ENCODE measurements at places on chromosomes 12 and 14.

GRCh38 chr14:67400434-67400833 is 11.5 kb downstream of the PLEK2 start:
- DNase-seq = no peak

DNA sequence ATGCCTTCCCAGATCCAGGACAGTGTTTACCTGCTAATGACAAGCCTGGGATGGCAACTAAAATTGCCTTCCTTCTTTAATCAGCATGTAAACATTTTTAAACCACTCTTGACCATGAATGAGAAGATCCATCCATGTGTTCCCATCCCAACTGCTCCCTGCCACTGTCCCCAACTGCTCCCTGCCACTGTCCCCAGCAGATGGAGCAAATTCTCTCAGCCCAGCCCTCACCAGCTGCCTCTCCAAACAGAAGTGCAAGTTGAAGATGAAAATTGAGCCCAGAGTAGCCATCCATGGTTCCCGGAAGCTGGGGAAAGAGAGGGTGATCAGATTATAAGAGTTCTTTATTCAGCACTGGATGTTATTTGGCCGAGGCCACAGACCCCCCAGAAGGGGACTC is 133.1 kb downstream of the SLC15A4 start:
- DNase-seq = no peak

GRCh38 chr12:131367983-131368667 is 342.8 kb upstream of the SFSWAP start:
- no peak for DNase-seq

- DNase-seq = no peak
Measured at GRCh38 chr14:99351166-99352007, 79.4 kb upstream of the BCL11B start.

DNA sequence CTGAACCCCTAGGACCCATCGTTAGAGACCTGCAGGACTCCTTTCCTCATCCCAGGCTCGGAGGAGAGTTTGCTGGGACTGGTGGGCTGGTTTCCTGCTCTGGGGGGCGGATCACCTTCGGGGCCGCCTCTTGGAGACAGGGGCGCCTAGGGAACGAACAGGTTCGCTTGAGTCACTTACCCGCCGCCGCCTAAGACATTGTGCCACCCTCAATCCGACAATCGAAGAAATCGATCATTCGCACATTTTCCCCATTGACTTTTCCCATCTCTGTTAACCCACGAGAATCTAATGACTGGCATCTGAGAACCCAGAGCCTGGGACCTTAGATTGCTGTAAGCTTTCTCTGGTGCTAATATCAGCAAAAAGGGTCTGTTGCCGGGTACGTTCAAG is 322 bp downstream of the SLC39A9 start:
- no peak for DNase-seq

- DNase-seq = no peak
Measured at GRCh38 chr12:12747278-12747677, 30.1 kb downstream of the CDKN1B start.

- DNase-seq = no peak
Measured at GRCh38 chr12:51888316-51889215, 663 bp downstream of the ANKRD33 start.

DNA sequence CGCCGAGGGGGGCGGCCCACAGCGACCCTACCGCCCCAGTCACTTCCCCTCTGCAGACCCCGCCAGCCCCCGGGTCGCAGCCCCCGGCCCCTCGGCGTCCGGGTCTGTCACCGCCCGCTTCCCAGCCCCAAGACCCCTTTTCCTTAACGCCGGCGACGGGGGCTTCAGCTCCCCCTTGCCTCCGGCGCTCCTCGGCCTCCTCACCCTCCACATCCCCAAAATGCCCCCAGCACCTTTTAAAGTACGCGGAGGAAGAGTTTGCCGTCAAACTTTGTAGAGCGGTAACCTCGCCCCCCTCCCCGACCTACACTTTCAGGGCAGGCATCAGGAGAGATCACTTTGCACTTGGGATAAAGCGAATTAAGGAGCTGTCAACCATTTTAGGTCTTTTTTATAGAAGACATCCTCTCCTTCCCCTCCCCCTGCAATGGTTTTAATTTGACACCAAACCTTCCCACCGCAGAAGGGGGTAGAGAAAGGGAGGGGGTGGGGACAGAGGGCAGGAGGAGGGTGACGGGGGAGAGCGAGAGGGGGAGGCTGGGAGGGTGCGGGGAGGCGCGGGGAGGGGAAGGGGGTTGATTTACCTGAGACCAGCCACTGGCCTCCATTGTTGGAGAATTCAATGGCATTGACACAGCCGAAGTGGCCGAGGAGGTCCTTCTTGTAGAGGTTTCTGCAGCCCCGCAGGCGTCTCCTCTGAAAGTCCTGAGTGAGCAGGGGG is 578 bp downstream of the DCAF5 start:
- DNase-seq = no peak

DNA sequence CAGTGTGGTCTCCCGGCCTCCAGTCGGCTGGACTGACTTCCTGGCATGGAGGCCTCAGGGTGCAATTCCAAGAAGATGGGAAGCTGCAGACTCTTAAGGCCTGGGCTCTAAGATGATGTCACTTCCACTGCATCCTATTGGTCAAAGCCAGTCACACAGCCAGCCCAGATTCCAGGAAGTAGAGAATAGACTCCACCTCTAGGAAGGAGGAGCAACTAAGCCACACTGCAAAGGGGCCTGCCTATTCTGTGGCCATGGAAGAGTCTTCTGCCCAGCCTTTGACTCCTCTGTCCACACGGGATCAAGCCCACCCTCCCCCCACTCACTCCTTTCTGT is 103.9 kb upstream of the RFLNA start:
- DNase-seq = no peak

GRCh38 chr14:77508876-77509275 is 10.3 kb upstream of the ISM2 start:
- no peak for DNase-seq

GRCh38 chr12:123996581-123996980 is 23.6 kb downstream of the ZNF664 start:
- DNase-seq = no peak

GRCh38 chr14:64637735-64638473 is 66.3 kb upstream of the PLEKHG3 start:
- DNase-seq = no peak

- DNase-seq = no peak
Measured at GRCh38 chr14:31935391-31935790, 141.7 kb upstream of the ARHGAP5 start.

DNA sequence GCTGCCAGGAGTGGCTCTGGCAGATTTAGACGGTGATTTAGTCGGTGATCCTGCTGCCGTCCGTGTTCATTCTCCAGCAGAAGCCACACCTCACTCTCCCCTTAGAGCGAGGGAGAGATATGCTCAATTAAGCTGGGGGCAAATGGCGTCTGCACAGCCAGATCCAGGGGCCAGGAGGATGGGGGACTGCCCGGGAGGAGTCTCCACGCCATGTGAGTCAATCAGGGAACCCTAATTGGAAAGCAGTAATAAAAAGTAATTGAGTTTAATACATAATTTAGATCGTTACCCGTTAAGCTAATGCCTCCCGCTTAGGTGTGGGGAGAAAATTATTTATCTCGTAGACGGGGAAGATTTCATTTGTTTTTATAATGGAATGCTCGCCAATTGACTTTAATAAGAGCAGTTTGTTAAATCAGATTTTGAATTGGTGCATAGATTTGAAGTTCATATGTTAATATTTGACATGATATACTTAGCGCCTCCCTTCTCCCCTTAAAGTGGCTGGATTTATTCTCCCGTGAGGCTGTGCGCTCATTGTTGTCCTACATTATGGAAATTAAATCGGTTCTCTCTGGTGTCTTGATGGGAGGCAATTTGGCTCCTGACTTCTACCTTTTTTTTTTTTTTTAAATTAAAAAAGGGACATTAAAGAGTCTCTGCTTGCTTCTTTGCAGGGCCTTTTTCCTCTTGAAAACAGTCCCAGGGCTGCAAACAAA is 104.9 kb upstream of the C14orf180 start:
- no peak for DNase-seq

DNA sequence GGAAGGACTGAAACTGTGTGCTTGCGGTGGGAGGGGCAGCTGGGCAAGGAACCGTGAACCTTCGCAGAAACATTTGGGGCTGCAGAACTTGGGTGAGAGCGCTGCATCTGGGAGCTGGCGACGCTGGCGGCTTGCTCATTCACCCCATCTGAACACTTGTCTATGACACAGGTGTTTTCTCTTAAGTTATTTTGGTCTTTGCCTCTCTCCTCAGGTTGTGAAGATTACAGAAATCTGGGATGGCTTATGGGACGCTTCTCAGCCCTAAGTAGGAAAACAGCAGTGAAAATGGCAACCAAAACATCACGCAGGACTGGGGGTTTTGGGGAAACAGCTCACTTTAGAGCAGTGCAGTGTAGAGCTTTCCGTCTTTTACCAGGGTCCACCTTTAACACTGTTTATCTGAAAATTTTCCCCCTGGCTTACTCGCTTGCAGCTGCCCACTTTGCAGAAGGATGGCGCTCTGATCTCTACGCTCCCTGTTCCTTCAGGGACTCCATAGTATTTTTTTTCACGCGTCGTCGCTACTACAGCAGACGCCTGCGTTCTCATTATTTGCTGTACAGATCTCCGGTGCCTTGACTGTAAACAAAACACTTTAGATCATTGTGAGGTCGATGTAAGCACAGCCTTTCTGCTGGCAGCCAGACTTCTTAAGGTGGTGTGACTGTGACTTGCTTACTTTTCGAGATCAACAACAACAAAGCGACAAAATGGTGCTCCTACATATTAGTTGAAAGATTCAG is 2.7 kb upstream of the CDKN1B start:
- no peak for DNase-seq

- no peak for DNase-seq
Measured at GRCh38 chr12:111099186-111099585, 178.8 kb upstream of the MYL2 start.

DNA sequence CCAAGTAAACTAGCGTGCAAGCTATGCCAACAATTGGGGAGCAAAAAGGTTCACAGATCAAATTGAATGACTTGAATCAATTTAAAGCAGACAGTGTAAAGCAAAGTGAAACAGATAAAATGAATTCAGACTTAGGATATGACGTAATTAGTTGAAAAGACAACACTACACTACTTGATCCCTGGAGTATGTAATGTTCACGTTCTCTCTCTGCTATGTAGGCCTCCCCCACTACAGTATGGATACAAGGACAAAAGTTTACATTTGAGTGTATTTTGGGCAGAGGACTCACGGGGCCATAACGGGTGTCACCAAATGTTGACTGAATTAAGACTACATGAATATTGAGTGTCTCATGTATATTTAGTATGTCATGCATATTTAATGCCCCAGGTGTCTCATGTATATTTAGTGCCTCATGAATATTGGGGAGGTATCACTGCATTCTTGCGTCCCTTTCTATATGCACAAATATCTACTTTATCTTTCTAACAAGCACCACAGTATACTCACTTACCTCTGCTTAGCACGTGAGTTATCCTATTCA is 44.5 kb downstream of the RERGL start:
- DNase-seq = no peak

- no peak for DNase-seq
Measured at GRCh38 chr14:105503296-105503640, 12.2 kb downstream of the TEDC1 start.

DNA sequence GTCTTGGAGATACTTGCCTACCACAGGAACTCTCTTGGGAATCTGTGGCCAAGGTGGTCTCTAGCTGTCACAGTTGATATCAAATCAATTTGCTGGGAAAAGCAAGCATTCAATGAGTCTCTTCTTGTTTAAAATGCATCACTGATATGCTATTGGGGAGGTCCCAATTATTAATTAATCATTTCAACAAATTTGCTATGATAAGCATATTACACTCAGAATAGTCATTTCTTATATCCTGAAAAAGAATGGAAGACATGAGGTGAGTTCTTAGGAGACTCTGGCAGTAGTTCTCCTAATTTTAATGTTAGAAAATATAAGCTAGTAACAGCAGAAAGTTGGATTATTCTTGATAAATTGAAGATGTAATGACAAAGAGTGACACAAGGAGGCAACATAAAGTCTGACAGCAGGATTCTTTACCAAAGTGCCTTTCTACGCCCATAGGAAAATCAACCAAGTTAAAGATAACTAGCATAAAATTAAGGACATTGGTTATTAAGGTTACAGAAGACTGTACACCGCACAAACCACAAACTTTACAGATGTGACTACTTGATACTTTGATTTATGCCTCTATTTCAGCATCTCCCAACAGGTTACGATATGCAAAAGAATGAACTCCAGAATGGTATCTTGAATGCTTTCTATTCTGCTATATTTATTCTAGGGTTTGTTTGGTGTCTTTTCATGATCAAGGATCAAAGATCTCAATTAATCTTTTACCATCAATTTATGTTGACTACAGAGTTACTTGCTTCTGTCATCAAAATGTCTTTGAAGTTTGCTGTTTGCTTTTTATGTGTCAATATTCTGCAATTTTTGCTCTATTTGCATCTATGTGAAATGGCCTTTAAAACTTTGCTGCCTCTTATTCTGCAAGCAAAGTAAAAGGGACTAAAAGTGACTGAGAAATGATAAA is 349.6 kb upstream of the CLEC14A start:
- no peak for DNase-seq

GRCh38 chr12:120650233-120650690 is 9.8 kb downstream of the CABP1 start:
- DNase-seq = no peak

DNA sequence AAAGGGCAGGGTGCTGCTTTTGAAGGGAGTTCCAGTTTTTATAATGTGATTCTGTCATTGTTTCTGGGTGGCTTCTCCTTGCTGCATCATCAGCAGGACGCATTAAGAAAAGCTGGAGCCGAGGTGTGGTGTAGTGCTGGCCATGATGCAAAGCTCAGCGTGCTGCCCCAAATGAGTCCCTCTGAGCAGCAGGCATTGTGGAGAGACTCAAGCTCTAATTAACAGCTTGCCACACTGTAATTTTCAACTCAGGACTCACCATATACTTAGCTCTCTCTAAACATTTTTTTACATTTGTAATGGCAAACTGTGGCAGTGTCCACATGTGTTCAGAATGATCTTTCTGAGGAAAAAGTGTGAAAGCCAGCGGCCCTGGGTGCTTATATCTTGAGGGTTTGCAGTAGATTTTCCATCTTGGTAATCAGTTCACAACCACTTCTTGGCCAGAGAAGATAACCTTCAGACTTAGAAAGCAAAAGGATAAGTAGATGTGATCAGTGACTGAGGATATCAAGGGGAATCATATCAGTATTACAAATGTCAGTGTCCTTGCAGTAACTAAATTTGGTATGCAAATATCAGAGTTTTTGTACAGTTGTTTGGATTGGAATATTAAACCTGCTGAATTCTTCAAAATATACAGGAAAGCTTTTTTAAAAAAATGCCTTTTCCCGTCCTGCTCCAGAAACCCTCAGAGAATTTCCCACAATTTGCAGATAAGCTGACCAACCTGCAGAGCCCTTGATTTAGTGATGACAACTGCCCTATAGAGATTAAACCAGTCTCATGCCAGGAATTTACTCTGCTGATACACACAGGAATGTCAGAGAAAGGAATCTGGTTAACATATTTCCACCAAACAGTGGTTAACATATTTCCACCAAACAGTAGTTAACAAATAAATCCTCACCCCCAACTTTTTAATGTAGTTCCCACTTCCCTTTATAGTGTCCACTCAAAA is 63.6 kb downstream of the DAAM1 start:
- no peak for DNase-seq

DNA sequence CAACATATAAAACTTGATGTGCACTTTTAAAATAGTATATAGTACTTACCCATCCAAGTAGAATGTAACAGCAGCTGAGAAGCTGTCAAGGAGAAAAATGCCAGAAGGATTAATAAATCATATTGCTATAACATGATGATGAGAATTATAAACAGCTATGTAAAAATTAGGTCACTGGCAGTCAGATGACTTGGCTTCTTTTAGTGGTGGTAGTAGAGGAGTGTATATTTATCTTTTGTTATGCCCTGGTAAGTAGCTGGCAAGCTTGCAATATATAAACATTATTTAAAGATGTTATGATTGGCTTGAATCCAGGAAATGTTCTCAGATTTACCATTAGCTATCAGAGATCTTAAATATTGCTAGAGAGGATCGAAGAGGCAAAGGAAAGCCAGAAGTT is 471.0 kb upstream of the MGAT4C start:
- no peak for DNase-seq

Measured in GM12864 (cell line).